ENCODE measurements at places on chromosomes 7 and 10.

- no peak for DNase-seq
These were observed 56.0 kb downstream of the CCDC7 start for GRCh38 chr10:32501906-32502305.

DNA sequence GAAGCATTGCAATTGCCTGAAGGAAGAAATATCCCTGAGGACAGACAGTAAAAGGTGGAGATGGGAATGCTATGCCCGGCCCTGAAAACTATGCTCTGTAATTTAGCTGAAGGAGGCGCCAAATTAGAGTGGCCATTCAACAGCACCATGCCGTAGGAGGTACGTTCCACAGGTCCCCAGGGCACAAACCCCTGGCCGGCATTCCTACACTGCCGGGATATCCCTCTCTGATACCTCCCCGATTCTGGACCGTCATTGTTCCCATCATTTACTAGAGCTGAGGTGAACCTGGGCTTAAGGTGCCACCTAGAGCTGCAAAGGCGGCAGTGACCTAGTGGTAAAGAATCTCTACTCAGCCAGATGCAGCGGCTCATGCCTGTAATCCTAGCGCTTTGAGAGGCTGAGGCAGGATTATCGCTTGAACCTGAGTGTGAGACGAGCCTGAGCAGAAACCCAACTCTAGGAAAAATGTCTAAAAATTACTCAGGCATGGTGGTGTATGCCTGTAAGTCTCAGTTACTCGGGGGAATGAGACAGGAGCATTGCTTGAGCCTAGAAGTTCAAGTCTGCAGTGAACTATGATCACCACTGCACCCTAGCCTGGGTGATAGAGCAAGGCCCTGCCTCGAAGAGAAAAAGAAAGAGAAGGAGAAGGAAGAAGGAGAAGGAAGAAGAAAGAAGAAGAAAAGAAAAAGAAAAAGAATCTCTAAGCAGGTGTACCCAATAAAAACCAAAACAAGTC lies 53.0 kb upstream of the TNKS2 start:
- DNase-seq: no peak

DNA sequence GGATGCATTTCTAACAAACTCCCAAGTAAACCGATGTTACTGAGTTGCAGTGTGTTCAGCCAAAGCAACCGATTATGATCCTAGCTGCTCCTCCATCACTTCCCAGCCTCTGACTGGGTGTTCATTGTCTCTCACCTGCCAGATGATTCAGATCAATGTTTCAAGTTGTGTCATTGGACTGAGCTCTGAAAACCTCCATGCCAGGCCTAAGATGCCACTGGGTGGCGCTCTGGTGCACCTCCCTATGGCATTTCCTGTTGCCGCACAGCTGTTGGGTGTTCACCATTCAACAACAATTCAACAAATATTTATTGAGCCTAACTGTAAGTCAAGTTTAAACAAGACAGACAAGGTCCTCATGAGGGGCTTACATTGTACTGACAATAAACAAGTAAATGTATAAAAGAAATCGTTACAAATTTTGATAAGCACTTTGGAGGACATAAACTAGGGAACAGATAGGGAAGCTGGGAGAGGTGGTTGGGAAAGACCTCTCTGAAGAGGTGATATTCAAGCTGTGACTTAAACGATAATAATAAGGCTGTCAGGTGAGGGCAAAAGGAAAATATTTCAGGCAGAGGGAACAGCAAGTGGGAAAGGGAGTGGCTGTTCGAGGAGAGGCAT lies 22.8 kb downstream of the RGR start:
- DNase-seq: peak; percentile 7

DNA sequence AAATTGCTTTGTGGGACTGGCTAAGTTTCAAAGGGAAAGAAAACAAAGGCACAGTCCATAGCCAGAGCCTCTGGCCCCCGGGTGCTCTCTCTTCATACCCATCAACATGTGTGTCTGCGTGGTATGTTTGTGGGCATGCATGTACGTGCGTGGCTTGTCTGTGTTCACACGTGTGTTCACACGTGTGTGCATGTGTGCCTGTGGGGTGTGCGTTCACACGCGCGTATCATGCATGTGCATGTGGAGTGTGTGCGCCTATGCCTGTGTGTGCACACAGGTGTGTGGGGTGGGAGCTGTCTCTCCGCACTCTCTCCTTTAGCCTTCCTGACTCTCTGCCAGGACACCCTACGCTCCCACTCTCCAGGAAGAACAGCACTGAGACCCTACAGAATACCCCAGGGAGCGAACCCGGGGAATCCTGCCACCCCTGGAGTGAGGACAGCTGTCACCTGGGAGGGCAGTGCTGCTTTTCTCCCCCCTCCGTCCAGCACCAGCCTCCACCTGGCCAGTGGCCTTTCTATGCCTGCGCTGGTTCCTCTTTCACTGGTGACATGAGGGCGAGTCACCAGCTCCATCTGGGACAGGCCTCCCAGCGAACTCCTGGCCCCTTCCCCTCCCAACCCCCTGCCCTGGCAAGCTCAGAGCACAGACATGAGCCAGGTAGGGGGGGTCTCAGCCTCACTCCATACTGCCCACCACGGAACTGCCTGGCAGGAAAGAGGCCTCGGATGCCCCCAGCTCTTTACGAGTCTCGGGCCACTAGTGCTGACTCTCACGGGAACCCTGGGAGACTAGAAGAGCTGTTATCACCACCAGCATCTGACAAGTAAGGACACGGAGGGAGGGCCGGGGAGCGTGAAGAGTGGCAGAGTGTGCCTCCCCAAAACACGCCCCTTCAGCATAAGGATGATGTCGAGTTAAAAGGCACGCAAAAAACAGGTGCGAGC lies 16.5 kb downstream of the WDR86 start:
- DNase-seq: no peak

DNA sequence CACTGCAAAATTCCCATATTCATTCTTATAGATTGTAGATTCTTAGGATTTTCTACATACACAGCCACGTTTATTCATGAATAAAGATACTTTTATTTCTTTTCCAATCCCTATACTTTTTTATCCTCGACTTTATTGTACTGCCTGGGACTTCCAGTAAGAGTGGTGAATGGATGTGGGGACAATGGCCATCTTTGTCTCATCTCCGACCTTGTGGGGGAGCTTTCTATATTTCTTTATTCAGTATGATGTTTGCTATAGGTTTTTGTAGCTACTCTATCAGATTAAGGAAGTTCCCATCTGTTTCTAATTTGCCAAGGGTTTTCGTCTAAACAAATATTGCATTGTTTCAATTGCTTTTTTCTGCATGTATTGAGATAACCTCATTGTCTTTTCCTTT lies 184.3 kb downstream of the FOXP2 start:
- no peak for DNase-seq

- no peak for DNase-seq
These were observed 274.3 kb upstream of the PODXL start for GRCh38 chr7:131830681-131831080.

GRCh38 chr7:135853499-135853898 lies 104.9 kb upstream of the FAM180A start:
- DNase-seq: no peak

GRCh38 chr10:86333826-86334487 lies 32.6 kb downstream of the GRID1 start:
- no peak for DNase-seq

GRCh38 chr7:124257638-124258308 lies 224.9 kb upstream of the TMEM229A start:
- DNase-seq: no peak

DNA sequence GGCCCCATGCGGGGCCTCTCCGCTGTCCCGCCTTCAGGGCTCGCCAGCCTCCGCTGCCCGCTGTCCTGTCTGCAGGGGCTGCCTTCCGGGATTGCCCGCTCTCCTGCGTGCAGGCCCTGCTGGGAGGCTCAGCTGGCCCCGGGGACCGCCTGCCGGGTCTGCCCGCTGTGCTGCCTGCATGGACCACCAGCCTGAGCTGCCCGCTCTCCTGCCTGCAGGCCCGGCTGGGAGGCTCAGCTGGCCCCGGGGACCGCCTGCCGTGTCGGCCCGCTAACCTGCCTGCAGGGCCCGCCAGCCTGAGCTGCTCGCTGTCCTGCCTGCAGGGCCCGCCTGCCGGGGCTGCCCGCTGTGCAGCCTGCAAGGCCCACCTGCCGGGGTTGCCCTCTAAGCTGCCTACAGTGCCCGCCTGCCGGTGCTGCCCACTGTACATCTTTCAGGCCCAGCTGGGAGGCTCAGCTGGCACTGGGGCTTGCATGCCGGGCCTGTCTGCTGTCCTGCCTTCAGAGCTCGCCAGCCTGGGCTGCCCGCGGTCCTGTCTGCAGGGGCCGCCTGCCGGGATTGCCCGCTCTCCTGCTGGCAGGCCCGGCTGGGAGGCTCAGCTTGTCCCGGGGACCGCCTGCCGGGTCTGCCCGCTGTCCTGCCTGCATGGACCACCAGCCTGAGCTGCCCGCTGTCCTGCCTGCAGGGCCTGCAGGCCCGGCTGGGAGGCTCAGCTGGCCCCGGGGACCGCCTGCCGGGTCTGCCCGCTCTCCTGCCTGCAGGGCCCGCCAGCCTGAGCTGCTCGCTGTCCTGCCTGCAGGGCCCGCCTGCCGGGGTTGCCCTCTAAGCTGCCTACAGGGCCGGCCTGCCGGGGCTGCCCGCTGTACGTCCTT lies 165.1 kb downstream of the GLRX3 start:
- DNase-seq: no peak

DNA sequence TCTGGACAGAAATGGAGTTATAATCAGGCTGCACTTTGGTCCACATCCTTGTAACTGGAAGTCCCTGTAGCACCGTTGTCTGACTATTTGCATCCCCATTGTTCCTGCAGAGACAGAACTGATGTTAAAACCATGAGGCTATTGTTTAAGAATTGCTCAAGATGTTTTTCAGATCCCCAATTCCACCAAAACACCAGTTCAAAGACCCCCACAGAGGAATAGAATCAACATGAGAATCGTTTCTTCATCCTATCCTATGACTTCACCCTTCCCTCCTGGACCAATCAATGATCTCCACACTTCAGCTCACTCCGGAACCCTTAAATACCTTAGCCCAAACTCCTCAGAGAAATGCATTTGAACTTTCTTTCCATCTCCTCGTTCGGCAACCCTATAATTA lies 57.1 kb upstream of the GRID1 start:
- DNase-seq: no peak

DNA sequence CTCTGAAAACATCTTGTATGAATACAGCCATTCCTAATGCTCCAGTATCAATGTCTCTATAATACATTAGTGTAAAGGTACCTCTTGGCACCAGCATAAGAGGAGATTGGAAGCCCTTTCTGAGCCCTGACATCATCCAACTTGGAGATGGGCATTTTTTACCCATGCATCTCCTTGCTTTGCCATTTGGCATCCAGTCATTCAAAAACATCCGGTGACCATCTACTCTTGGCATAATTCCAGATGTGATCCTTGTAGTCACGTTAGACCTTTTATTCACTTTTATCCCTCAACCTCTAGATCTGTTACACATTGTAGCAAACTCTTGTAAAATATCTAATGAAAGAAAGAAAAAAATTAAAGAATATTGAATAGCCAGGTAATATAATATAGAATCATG lies 17.9 kb upstream of the SGMS1 start:
- DNase-seq: no peak

- DNase-seq: no peak
These were observed 54.3 kb downstream of the SPDYE5 start for GRCh38 chr7:75546237-75547015.

All from AML-193 (cell line).